Activated CD4-positive, CD25-positive, alpha-beta regulatory T cell treated with anti-CD3 and anti-CD28 coated beads, Interleukin-2, amount 50 U/mL, for 16 hours (primary cell): ENCODE measurements at places on chromosomes 4 and X.

DNA sequence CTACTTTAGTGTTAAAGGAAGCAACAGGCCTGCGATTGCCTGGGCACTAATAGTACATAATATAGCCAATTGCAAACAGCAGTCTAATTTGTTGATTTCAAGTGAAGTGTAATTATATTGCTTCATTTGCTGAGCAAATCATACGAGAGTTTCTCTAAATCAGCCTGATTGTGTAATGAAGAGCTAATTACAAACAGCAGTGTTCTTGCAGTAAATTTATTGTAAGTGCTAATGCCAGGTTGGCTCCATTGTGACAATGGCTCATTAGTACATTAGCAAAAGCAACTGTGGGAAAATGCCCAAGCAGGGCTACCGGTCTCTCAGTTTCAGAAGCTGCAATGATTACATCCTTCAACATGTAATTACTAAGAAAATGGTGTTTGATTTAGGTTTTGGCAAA, 591.5 kb downstream of the GALNTL6 start:
- DNase-seq = no peak

- no peak for DNase-seq
These were observed 133.1 kb downstream of the HMX1 start for GRCh38 chr4:8738471-8738931.

- peak; percentile 18 for DNase-seq
These were observed 14.9 kb upstream of the LOC101059915 start for GRCh38 chrX:71652405-71652804.

DNA sequence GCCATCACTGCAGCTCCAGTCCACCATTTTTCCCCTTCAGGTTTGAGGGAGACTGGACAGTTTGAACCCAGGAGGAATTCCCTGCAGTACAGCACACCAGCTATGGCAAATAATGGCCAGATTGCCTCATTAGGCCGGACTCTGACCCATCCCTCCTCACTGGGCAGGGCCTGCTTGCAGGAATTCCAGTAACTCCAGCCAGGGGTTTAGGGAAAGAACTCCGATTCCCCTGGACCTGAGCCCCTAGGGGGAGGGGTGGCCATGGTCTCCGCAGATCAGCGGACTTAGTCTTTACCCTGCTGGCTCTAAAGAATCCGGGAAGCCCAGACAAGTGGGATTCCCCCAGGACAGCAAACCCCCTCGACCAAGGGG, 342.8 kb downstream of the DMD start:
- DNase-seq = no peak

DNA sequence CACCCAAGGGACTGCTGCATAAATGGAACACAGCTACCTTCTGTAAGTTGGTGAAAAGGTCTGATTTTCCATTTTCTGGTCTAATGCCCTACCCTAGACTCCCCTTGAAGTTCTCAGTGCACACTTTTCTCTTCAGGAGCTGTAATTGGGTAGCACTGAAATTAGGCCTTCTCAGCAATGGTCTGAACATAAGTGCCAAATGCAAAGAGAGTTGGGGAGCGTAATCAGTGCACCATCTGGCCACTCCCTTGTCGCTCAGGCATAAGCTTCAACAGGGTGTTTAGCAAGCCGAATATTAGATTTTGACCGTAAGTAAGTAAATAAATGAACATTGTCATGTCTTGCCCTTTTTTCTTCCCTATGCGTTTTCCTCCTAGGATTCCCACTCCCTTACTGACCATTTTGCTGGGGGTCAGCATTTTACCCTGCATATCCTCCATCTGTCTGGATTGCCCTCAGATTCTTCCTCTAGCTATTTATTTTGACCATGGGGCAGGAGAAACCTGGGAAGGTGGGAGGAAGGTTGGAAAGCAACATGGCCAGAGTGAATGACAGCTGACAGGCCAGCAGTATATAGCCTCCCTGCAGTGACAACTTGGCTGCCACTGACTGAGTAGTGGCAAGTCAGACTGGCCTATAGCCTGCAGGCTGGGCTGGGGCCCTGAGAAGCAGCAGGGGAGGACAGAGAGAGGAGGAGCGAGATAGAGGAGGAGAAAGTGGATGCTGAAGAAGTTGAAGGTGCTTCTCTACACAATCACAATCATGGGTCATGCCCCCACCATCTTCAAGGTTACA, 2.7 kb downstream of the NHSL2 start:
- no peak for DNase-seq

DNA sequence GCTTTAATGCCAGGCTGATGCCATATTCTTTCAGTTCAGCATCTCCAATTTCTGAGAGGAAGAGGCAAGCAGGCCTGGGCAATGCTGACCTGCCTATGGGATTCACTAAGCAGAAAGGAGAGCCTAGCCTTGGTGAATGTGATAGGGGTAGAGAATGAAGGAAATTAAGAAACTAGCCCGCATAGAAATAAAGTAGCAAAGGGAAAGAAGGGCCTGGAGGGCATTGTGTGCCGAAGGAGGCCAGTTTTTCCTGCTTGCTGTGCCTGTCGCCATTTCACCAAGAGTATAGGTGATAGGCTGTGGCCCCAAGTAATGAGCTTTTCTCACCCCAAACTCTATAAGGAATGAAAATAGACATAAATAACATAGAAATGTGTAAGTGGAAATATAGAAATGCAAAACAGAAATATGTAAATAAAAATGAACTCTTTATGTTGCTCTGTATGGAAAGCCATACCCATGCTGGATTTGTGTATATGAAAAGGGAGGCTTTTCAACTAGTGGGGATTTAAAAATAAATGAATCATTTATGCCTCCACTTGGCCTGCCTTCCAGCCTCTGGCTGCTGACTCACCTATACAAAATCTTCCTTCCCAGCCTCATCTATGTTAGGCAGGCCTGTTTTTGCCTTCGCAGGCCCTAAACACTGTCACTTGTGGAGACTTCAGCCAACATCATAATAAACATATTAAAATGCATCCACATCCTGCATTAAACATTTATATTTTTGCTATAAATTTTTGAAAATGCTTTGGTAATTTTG, 5.1 kb upstream of the OCRL start:
- no peak for DNase-seq

DNA sequence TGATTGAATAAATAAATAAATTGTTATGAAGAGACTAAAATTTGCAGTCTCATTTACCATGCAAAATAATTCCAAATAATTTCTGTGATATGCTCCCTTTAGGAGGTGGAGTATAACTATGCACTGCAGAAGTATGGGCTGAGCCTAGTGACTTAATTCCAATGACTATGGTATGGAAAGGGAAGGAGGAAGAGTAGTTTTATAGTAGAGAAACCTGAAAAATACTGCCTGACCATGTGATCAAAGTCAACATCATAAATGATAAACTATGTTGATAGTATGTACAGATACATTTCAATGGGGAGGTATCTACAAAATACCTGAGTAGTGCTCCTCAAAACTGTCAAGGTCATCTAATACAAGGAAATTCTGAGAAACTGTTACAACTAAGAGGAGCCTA, 14.6 kb downstream of the CXCL8 start:
- no peak for DNase-seq

DNA sequence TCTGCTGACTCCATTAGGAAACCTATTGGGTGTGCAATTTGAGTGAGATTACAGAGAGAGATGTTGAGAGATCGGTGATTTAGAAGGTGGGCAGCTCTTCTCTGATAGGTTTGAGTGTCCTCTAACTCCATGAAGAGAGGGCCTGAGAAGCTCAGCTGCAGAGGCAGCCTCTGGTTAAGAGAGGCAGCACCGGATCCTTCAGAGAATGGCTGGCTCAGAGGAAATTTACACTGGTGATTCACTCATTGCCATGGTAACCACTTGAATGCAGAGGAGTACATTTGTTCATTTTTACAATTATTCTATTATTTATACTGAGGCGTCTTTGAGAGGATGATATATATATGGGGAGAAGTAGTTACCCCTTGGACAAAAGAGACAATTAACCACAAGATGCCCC, 171.7 kb downstream of the PDGFRA start:
- no peak for DNase-seq
